ENCODE measurements at places on chromosomes 12 and 14.

DNA sequence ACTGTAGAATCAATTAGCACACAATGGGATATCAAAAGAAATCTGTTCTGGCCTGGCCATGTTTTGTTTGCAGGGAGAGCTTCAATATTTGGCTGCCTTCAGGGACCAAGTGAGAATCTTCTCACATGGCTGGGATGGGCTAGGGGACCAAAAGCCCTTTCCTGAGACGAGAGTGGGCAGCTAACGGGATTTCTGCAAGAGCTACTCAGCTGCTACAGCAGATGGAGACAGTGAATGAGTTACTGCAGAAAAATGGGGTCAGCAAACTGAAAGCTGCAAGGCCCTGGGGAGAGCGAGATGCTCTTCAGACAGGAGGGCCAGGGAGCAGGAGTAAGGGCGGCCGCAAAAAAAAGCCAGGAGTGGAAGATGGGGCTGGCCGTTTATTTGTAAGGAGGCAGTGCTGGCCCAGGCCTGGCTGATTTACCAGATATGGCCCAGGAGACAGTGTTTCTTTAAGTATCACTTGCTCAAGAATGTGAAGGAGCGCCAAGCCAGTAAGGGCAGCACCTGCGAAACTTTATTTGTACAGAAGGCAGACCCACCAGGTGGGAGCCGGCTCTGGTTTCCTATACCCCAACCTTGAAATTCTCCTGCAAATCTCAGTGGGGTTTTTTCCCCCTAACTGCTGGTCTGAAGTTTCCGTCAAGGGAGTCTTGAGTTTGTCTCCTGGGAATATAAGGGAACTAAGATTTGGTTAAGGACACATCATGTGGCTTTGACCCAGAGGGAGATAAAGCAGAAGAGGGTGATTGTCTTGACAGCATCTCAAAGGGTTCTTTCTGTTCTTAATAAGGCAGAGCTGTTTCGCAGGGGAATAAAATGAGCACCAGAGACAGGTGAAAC, 57.8 kb downstream of the SSH1 start:
- DNase-seq, result no peak

GRCh38 chr14:68132563-68133121, 313.1 kb downstream of the RAD51B start:
- DNase-seq, result no peak

- no peak for DNase-seq
Measured at GRCh38 chr12:121536899-121537813, 43.7 kb downstream of the KDM2B start.

GRCh38 chr12:105078712-105079570, 5.3 kb downstream of the ALDH1L2 start:
- DNase-seq, result no peak

- DNase-seq, result no peak
Measured at GRCh38 chr14:44297437-44297836, 209.6 kb downstream of the FSCB start.

DNA sequence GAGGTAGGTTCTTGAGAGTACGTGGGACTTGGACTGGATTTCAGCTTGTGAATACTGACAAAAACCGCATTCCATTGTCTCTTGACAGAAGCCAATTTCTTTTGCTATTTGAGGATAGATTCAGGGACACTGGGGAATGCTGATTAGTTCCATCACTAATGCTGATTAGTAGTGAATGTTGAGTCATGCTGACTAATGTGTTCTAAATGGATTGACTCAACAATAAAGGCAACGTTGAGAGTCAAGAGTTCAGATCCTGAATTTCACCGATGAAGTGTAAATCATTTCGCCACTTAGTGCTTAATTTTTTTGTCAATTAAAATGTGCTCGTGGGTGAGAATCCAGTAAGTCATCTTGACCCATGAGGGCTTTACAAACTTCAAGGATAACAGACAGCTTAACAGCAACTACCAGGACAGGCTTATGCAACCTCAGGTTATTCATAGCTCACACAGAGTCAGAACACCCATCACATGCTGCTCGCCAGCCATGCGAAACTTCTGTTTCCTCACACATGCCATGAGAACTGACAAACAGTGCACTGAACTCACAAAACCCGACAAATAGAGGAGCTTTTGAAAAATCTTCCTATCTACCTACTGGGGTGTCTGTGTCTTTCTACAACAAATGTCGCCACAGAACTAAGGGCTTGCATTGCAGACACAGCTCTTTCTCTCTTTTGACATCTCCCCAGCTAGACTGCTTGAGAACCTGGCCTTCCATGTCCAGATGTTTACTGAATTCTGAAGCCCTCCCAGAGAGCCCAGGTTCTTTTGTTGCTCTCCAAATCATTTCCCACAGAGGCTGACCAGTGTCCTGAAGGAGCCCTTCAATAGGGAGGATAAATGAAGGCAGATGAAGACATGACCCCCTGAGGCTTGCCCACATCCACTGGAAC, 316.4 kb downstream of the ZFP36L1 start:
- no peak for DNase-seq

DNA sequence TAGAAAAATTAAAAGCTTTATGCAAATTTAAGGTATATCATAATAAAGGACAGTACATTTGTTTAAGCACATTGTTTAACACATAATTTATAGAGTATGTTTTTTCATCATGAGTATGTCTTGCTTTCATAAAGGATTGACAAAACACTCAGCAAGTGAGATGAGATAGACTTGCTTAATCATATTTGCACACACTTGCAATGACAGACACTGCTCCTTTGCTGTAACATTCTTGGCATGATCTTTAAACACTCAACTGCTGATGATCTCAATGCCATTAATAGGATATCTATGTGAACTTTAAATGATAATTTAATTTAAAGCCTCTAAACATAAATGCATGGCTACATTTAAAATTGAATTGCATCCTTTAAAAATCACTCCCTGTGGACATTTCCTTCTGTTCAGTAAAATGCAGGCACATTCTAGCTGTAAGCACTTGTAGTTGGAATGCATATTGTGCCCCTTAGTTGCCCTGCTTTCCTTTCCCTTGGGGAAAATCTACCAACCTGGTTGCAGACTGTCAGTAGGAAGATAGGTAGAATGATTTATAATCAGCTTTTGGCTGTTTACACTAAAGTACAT, 979.0 kb downstream of the TMTC2 start:
- DNase-seq, result no peak
